Stimulated activated CD8-positive, alpha-beta memory T cell treated with anti-CD3 and anti-CD28 coated beads, Interleukin-7, amount 100 ng/mL, for 1 hour (primary cell): ENCODE measurements at places on chromosomes 16 and 17.
A peak's percentile ranks its signal among the peaks of the same experiment; 100 is the strongest.

- DNase-seq, result no peak
These were observed 6.5 kb downstream of the CACNA1H start for GRCh38 chr16:1159325-1159972.

- no peak for DNase-seq
These were observed 1.6 kb downstream of the NHERF1 start for GRCh38 chr17:74750039-74750326.

- no peak for DNase-seq
These were observed 526 bp downstream of the TSNAXIP1 start for GRCh38 chr16:67807148-67807682.

DNA sequence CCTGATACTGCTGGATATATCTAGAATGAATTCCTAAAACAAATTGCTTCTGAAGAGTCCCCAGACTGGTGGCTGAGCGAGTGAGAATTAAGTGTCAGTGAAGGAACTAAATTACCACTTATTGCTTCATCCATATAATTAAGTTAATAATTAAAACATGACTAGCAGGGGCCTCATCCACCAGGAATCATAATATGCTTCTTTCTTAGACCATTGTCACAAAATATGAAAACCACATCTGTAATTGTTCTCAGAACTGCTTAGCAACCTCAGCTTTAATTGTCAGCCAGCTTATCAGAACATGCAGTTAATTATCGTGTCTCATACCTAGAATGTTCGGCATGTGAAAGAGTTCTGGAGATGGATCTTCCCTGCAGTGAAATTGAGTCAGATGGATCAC, 21.2 kb upstream of the PIRT start:
- DNase-seq, result no peak

DNA sequence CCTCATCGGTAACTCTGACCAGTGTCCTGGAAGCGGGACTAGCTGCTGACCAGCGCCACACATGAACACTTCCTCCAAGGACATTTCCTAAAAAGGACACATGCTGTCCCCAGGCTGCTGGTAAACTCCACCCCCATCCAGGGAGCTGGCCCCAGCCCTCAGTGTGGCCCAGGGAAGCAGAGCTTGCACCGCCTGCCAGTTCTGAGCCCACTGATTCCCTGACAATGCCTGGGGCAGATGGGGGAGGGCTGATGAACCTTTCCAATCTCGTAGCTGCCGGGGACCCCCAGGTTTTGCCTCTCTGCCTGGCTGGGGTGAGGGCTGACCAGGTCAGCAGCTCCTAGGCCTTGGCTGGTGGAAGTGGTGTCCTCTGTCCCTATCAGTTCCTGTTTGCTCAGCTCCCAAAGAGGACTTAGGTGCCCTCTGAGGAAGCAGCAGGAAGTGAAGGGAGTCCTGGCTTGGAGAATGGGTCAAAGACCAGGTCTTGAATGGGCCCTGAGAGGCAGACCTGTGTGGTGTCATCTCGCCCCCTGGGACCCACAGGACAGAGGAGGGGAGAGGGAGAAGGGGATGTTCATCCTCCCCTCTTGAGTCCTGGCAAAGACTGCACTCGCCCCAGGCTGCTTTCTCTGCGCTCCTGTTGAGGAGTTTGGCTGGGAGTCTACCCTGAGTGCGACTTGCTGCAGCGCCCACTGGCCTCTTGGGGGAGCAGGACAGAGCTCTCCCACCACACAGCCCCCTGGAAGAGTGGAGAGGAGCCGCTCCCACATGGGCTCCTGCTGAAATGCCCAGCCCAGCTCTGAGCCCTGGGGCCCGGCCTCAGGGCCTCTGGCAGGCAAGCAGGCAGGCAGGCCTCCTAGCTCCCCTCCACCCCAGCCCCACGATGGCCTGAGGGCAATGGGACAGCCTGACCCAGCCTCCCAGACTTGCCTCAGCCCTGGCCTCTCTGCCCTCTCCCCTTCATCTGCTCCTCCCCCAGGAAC, 16.8 kb downstream of the PDK2 start:
- DNase-seq, result no peak

- DNase-seq, result no peak
These were observed 34.2 kb upstream of the HS3ST3A1 start for GRCh38 chr17:13635951-13636350.

DNA sequence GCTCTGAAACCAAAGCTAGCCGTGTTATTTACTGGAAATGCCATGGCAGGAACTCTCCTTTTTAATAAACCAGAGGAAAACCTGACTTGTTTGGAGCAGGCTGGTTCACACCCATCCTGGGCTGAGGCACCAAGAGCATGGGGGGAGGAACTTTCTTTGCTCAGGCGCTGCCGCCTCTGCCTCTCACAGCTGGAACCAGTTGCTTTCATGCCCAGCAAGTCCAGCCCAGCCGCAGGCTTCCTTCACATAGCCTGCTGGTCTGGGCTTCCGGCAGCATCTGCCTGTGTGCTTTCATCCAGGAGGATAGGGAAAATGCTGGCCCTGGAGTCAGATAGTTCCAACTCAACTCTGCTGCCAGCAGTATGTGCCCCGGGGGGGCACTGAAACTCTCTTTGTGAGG, 88.1 kb upstream of the ASIC2 start:
- DNase-seq, result no peak

DNA sequence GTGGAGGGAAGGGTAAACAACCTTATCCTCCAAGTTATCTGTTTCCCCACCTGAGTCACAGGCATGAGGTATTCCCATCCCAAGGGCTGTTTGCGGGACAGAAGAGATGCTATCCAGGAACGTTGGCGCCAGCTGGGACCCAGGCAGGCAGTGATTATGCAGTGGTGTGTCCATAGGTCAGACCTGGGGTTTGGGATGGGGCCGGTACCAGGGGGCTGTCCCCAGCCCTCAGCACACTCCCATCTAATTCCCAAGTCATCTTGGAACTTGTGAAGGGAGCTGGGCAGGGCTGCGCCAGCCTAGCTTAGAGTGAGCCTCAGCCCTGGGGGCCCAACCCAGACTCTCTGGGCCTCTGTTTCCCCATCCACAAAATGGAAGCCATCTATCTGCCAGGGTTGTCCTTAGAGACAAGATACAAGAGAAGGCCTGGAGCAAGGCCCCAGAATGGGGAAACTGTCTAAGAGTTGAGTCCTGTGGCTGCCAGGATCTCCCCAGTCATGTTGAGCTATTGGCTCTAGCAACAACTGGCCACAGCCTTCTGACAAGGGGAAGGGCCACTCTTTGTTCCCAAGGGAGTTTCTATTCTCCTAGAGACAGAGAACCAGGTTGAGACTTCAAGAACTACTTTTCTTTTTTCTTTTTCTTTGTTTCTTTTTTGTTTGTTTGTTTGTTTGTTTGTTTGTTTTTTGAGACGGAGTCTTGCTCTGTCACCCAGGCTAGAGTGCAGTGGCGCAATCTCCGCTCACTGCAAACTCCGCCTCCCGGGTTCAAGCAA, 9.8 kb upstream of the JUP start:
- DNase-seq, result no peak

DNA sequence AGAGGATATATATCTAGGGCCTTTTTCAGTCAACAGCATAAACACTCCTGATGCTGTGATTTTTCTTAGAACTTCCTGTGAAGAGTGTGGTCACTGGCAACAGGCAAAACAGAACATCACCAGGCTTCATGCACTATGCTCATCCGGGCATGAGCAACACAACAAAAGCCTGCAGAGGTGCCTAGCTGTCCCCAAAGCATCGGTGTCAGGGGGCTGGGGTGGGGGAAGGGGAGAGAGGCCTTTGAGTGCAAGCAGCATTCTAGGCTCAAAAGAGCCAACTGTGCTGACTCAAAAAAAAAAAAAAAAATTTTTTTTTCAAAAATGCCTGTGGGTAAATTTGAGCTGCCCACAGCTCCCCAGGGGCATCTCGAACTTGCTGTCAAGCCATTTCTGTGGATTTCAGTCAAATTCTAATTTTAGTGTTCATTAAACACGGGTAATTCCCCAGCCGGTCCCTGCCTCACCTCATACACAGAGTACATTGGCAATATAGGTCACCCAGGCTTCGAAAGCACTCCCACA, 194.6 kb upstream of the DYNLRB2 start:
- DNase-seq, result no peak

- no peak for DNase-seq
These were observed 167.8 kb downstream of the KATNIP start for GRCh38 chr16:27717726-27718125.

DNA sequence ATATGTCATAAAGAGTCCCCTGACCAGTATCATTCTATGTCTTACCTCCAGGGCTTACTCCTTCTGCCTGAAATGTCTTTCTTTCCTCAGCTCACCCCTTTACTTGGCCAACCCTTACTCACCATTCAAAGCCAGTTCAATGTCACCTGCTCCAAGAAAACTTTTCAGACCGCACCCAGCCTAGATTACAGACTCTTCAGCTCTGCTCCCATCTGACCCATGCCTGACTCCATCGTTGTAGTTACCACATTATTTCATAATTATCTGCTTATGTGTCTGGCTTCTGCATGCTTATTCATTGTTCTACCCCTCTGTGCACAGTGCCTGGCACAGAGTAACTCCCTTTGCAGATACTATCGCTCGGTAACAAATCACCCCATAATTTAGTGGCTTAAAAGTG, 62.5 kb upstream of the TOB1 start:
- DNase-seq, result no peak

- DNase-seq, result no peak
These were observed 7.7 kb upstream of the ARL5C start for GRCh38 chr17:39173526-39174274.

- no peak for DNase-seq
These were observed 22.7 kb downstream of the BCO1 start for GRCh38 chr16:81261049-81261648.

DNA sequence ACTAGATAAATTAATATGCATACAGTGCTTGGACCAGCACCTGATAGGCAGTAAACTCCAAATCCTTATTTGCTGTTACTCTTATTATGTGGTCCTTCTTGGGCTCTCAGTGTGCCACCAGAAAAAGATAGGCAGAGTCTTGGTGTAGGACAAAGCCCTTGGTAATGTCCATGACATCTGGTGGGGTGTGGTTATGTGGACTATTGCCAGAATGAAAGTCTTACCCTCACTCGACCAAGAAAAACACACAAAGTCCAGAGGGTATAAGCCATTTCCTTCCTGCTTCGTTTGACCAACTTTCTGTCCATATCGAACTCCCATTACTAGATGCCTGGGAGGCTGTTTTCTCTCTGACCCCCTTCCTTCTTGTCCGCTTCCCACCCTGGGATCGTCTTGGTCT, 140.9 kb downstream of the UTP18 start:
- no peak for DNase-seq

GRCh38 chr16:58118801-58119508, 10.2 kb downstream of the CFAP20 start:
- DNase-seq, result no peak

- DNase-seq, result no peak
These were observed 2.0 kb upstream of the DUXB start for GRCh38 chr16:75703306-75703705.

DNA sequence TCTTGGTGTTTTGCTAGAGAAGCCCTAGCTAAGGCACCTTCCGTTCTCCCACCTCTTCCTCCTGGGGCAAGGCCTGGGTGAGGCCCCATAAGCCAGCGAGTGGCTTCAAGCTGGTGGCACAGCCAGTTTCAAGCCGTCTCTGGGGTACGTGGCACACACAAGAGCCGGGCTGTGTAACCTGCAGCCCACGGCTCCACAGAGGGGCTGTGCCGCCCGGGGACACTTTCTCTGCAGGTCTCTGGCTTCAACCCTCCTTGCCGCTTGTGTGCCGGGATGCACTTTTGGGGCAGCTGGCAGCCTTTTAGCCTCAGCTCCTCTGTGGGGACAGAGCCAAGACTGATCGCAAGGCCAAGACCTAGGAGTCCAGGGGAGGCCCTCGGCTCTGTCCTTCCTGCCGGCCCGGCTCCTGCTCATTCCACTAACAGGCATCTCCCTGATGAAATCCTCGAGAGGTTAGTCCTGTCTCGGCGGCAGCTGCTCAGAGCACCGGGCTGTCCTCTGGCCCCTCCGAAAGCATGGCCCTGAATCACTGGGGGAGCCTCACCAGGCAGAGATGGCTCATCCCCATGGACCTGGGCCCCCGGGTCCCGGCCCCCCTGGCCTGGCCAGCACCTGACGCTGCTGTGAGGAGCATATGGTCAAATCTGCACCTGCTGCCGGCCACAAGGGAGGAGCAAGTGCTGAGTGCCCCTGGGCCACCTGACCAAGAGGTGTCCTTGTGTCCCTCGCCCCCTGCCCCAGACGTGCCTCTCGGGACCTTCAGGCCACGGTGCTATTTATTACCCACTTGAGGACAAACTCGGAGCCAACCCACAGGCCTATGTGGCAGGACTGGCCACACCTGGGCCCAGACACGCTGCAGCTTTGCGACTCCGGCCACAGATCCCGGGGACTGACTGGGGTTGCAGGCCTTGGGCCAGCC, 98.5 kb downstream of the METRNL start:
- DNase-seq, result no peak

DNA sequence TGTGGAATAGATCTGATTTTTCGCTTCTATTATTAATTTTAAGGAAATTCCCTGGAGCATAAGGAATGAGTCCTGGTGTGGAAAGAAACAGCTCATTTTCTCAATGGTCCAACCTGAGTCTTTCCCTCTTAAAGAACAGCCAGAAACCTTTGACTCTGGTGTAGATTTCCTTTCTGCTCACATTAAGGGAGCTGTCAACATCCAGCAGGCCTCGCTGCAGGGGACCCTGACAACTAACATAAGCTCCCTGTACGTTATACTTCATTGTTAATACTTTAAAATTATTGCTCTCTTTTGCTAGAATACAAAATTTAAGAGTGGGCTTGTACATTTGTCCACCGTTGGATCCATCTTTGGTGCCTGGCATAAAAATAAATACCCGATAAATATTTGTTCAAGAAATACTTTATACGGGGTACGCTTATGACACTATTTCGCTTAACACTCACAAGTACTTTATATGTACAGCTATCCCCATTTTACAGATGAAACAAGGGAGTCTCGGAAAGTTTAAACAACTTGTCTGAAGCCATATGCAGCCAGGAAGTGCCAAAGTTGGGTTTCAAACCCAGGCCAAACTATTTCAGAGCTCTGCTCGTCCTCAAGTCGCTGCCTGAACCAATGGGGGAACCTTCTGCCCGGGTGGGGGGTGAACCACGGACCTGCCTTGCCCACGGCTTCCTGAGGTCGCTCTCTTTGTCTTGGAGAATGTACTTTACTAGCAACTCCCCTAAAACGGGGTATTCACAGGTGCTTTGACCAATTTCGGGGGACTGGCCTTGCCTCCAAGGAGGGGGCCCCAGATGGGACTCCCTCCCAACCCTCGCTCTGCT, 611 bp downstream of the SMARCE1 start:
- DNase-seq, result no peak

GRCh38 chr16:57041182-57042156, 50.9 kb upstream of the CPNE2 start:
- peak; percentile 61 for DNase-seq

GRCh38 chr17:45411348-45412105, 21.1 kb downstream of the ARHGAP27 start:
- DNase-seq, result no peak
